ENCODE measurements at places on chromosomes 11 and 22. TPM values are rescaled to one million over a fixed set of nuclear protein-coding genes. Genes with fewer than 3 reads are reported as not detected.
A peak's percentile ranks its signal among the peaks of the same experiment; 100 is the strongest.

DNA sequence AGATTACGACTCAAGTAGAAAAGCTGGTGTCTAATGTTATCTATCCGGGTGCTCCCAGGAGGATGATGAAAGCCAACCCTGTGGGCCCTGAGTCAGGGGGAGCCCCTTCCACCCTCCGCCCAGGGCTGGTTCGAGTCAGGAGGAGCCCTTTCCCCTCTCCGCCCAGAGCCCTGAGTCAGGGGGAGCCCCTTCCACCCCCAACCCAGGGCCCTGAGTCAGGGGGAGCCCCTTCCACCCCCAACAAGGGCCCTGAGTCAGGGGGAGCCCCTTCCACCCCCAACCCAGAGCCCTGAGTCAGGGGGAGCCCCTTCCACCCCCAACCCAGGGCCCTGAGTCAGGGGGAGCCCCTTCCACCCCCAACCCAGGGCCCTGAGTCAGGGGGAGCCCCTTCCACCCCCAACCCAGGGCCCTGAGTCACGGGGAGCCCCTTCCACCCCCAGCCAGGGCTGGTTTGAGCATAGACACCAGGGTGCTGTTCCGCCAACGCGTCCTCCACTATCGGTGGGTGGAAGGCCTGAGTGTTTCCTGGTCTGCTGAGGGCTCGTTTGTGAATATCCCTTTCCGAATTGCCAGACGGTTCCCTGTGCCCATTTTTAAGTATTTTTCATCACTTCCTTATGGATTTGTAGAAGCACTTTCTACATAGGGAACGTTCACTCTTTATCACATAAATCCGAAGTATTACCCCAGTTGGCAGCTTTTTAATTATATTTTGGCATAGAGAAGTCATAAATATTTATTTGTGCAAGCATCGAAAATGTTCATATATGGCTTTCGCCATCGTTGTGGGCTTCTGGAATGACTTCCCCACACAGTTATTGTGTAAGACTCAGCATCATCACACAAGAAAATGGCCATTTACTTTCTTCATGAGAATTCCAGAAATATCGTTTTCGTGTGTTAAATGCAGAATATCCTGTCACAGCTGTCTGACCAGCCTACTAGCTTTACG lies 380.6 kb downstream of the BRD1 start:
- DNase-seq, result no peak

GRCh38 chr11:95307286-95307685 lies 76.3 kb upstream of the SESN3 start:
- DNase-seq, result no peak

GLYATL1 gene
- 4.0 TPM for total RNA-seq

DNA sequence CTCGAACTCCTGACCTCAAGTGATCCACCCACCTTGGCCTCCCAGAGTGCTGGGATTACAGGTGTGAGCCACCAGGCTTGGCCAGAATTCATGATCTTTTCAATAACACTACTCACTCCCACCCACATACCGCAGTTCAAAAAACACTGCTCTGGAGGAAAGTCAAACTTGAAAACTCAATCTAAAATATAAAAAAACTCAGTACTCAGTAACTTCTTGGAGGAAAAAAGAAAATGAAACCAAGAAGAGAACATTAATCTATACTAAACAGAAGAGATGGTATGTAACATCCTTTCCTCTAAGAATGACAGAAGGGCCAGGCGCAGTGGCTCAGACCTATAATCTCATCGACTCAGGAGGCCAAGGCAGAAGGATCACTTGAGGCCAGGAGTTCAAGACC lies 58.3 kb downstream of the MRTFA start:
- no peak for DNase-seq

PLEKHB1 gene
- 18.9 TPM for total RNA-seq

DNA sequence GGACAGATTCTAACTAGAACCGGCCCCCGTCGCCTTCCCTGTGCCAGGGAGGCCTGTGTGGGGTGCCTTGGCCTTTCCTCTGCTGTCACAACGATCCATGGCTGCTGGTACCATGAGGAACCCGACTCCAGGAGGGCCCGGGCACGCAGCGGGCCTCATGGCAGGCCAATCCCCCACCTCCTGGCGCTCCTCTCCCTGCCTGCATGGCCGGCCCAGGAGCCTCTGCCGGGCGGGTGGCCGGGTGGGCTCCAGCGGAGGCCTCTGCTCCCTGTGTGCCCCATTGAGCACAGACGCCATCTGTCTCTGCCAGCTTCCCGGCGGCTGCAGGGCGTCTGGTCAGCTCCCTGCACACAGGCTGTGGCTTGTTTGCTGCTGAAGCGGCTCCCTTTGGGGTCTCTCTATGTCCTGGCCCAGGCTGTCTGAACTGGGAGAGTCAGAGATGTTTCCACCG lies 86.5 kb downstream of the MYEOV start:
- no peak for DNase-seq

DNA sequence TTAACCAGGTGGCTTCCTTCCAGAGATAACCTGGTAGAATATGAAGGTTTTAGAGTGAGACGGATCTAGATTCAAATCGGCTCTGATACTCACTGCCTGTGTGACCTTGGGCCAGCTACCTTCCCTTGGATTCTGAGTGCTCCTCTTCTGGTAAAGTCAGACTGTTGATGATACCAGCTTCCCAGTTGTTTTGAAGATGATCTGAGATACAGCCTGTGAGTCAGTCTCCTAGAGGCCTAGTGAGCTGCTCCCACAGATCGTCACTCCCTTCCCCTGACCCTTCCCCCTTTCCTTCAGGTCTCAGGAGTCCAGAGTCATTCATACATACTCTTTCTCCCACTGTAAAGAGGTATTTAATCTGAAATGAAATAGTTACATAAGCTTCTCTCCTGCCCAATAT lies 207.8 kb downstream of the GRIK4 start:
- no peak for DNase-seq

OSBP2 gene
- total RNA-seq, result 13.3 TPM

DNA sequence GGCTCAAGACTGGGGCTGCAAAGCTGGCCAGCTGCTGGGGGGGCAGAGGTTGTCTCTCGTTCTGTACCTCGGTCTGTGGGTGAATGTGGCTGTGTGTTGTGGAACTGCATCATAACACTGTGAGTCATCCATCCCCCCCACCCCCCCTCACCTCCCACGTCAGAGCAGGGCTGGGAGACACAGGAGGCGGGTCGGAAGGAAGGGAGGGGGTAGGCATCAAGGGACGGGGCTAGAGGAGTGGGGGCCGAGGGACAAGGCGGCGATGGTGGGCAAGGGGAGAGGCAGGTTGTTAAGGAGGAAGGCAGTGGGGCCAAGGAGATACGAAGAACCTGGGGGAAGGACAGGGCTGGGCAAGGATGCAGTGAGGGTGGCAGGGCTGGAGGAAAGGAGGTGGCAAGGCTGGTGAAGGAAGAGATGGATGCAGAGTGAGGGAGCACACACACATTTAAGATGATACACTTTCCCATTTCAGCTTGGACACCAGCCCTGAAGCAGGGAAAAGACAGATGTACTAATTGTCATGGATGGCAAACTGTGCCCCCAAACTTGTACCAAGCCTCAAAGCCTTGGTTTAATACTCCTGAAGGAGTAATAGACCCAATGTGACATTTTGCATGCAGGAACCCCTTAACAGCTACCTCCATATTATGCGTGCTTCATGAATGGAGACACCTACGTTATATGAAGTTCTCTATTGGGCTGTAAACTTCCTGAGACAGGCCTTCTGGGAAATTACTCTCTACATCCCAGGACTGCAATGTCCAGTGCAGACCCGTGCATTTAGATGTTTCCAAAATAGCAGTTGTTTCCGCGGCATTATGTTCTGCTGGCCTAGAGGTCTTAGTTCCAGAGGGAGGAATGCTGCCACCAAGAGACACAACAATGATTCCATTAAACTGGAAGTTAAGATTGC lies at the start of gene YPEL4:
Gene YPEL4, minus strand, starts transcription at position 87 of the 913 bp plus-strand sequence. CDS start 2,805 bp downstream, outside the sequence.
- peak; percentile 63 for DNase-seq

DNA sequence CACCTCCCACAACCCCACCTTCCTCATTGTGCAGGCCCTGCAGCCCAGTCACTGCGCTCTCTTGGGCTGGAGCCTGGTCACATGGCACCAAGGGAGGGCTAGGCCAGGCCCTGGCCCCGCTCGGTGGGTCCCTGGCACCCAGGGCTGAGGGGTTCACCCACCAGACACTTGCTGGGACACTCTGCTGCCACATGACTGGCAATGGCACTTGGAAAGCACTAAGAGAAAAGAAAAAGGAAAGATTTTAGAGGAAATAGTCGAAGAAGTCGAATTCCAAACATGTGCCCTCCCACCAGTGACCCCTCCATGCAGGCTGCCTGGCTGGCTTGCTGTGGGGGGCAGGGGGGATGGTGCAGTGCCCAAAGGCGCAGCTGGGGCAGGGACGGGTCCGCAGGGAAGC lies 12.3 kb upstream of the TTLL8 start:
- DNase-seq, result no peak

DNA sequence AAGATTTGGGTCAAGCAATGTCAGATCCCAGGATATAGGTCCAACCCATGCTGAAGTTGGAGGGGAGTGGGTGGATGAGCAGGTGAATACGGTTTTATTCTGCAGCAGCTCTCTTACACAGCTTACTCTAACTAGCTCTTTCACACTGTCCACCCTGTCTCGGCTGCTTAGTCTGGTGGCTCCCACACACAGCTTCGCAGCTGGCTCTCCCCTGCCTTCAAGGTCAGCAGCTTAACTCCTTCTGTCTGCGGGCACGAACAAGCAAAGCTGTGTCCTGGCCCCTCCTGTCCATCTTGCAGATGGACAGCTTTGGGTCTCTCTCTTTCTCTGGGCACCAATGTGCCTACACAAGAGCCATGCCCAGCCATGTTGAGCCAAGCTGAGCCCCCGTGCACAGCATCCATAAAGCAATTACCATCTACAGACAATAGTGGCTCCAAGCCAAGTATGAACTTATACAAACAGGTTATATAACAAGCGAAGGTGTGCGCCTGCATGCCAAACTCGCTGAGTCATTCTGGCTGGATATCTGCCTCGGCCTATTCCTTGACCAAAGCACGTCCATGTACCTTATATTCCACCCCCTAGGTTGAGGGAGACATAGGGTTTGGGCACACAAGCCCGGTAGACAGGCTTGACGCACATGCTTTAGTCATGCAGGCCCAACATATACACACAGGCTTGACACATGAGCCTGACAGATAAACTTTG lies 1307.8 kb upstream of the RAG2 start:
- no peak for DNase-seq

- no peak for DNase-seq
Measured at GRCh38 chr22:27880778-27881394, 38.2 kb downstream of the PITPNB start.

DNA sequence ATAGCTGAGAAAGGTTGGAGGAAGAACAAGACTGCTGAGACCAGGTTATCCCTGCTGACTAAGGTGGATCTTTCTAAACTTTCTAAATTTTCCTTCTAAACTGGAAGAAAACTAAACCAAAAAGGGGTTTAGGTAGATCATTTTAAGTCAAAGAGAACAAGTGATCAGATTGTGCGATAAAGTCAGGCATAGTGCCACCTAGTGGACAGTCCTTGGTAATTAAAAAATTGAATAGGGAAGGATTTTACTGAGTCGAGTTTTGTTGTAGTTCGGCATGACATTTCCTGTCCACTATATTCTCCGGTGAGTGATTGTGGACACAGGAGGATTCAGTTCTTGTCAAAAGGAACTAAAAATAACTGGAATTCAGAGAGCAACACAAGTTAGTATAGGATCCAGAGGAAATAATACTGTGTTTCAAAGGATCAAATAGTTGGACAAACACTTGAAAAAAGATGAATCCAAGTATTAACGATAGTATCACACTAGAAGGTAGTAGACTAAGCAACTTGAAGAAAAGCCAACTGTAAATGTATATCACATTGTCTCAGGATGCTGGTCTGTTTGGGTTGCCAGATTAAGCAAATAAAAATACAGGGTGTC lies 1236.4 kb downstream of the FAM181B start:
- DNase-seq, result no peak

DNA sequence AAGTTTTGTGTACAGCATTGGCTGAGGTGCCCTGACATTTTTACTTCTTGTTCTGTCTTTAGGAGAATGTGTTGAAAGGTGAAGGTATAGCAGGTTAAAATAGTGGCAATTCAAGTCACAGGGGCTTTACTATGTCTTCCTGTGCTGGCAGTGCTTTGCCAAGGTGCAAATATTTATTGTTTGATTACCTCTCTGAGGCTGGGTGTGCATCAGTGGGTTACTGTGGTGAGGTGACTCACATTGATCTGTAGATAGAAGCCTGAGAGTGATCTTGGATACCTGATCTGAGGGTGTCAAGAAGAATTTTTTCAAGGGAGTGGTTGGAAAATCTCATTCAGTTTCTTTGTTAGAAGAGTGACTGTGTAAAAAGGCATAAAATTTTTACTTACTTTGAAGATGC lies 90.0 kb downstream of the ARHGAP42 start:
- no peak for DNase-seq

POU2AF2 gene
- not detected for total RNA-seq

C11orf86 gene
- not detected for total RNA-seq

DNA sequence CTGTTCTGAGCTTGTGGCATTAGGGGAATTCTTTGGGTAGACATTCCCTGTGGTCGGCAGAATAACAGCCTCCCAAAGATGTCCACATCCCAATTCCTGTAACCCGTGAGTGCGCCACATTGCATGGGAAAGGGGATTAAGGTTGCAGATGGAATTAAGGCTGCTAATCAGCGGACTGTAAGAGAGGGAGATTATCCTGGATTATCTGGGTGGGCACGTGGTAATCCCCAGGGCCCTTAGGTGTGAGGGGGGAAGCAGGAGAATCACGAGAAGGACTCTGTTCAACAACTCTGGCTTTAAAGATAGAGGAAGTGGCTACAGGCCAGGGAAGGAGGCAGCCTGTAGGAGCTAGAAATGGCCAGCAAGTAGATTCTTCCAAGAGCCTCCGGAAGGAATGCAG lies 16.0 kb downstream of the CACNG2 start:
- no peak for DNase-seq

CRYBB2 gene
- total RNA-seq, result not detected

DNA sequence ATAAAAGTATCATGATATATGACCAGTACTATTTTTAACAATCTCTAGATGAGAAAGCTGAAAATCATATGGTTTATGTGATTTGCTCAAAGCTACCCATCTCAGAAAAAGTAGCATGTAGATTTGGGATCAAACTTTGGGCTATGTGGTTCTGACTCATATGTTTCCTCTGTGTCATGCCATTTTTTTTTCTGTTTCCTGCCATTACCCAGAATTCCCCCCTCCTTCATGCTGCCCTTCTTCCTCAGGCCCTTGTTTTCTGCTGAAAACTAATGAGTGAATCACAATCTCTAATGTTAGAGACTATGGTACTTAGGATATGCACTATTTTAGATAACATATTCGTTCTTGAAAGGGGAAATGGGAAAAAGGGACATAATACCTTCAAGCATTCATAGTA lies 80.7 kb downstream of the JRKL start:
- DNase-seq, result no peak
